ENCODE measurements at places on chromosomes 2 and 18.

GRCh38 chr18:10051877-10052631, 138.2 kb downstream of the VAPA start:
- no peak for DNase-seq

- no peak for DNase-seq
Observed at GRCh38 chr18:29181151-29181901, 1004.4 kb upstream of the CDH2 start.

DNA sequence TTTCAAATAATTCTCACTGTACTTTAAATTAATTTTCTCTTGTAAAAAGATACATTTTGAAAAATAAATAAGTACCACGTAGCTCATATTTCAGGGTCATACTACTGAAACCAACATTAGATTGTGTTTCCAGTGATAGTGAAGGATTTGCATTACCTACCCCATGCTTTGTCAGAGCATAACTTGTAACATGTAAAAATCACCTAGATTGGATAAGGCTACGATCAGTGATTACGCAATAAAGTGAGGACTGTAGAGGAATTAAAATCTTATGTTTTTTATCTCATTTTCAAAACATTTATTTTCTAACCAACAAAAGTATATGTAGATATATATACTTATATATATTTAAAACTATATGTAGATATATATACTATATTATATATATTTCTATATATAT, 89.4 kb upstream of the VRK2 start:
- DNase-seq: no peak

GRCh38 chr2:216787851-216788540, 71.9 kb downstream of the TNP1 start:
- no peak for DNase-seq

- no peak for DNase-seq
Observed at GRCh38 chr18:71115261-71115660, 826.4 kb downstream of the SOCS6 start.

- DNase-seq: peak; percentile 27
Observed at GRCh38 chr2:8310557-8311455, 371.1 kb upstream of the ID2 start.

DNA sequence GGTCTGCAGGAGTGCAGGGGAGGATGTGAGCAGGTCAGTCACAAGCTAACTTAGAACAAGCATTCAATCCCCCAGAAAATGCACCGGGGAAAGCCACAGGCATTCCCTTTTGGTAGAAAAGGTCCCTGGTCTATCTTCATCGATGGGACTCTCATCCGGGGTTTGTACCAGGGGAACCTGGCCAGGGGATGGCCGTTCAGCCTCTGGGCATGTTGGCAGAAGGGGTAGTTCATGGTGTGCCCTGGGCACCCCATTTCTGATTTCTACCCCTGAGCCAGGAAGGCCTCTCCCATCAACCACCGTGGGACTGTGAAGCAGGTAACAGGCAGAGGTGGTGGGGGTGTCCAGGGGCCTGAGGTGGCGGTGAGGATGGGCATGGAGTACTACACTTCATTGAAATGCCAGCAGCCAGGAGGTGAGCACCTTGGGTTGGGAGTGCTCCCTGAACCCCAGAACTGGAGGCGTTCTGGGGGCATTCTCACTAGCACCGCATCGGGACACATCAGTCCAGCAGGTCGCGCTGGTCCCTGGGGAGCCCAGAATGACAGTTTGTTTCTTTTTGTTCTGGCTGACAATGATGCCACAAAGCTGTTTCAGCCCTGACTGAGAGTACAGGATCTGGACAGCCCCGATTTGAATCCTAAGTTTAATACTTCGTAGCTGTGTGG, 172.3 kb downstream of the SMAD7 start:
- no peak for DNase-seq

DNA sequence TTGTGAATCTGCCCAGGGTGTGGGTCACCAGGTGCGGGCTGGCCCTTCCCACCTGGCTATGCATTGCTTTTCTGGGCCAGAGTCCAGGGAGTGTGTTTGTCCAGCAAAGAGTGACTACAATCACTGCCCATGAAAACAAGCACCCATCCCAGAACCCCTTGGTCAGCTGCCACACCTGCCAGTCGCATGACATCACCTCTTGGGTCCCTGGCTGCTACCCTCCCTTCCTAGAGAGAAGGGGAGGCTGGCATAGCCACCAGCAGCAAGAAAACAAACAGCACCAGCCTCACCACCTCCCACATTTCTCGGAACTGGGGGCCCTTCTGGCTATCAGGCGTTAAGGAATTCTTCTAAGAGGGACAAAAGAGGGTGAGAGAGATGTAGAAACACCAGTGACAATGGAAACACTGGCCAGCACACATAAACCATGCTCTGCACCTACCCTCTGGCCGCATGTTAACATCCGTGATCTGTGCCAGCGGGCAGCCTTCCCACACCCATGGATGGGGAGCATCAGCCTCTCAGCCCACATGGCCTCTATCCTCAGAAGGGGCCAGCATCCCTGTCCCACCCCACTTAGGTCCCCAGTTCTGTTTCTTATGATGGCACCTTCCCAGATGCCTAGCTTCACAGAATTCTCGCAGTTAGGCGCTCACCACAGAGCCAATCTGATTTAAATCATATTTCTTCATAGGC, 109.7 kb upstream of the GLI2 start:
- DNase-seq: no peak

DNA sequence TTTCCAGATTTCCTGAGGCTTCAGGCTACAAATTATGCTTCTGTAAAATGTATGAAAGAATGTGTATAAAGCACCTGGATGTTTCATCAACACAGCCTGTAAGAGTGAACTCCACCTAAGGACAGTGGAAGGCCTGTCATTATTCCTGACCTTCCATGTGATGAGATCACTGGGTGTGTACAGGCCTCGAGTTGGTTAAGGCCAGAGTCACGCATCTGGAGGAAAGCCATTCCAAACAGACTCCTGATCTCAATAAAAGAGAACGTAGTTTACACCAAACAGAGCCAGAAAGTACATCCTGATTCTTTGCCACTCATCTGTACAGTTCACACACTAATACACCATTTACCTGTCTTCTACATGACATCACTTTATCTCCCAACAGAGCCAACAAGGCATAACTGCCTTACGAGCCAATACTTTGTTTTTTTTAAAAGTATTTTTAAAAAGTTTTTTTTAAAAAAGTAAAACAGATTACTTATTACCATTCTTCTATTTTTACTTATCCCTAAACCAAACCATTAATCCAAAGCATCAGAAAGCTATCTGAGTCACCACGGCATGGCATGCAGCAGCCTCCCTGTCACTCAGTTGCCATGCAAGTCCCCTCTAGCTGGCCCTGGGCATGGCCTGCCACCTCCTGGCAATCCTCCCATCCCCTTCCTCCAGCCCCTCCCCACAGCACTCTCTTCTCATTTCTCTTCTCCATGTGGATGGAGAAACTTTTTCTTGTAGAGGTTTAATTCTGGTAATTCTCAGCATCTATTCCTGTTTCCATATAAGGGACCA, 78.8 kb upstream of the TFCP2L1 start:
- no peak for DNase-seq

- DNase-seq: no peak
Observed at GRCh38 chr2:75570948-75571729, 10.4 kb upstream of the EVA1A start.

DNA sequence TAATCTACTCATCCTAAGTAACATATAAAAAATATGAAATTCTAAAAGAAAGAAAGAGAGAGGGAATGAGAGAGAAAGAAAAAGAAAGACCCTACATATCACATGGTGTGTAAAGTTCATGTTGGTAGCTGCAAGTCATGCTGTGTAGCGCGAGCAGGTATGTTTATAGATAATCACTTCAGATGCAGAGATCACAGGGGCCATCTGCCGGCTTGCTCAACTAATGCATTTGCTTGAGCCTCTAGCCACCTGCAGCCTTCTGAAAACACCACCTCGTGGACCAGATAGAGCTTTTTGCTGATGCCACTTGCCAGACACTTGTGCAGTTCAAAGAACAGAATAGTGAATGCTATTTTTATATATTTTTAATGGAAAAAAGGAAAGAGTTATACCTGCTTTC, 37.6 kb downstream of the CDH7 start:
- DNase-seq: no peak

DNA sequence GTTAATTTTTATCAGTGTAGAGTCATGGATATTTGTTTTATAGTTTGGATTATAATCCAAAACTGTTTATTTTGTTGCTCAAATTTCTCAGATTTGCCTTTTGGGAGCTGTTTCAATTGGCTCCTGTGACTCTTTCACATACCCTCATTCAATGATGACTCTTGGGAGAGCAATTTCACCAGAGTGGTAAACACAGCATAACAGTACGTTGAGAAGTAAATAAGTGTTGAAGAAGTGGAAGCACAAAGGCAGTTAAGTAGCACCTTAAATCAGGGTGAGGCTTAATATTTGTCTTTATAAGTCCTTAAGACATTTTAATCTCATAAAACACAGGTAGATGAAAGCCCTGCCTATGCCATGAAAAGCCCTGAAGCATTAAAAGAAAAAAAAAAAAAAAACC, 17.1 kb upstream of the SLC39A10 start:
- no peak for DNase-seq

- no peak for DNase-seq
Observed at GRCh38 chr18:41532344-41533086, 422.5 kb upstream of the PIK3C3 start.

DNA sequence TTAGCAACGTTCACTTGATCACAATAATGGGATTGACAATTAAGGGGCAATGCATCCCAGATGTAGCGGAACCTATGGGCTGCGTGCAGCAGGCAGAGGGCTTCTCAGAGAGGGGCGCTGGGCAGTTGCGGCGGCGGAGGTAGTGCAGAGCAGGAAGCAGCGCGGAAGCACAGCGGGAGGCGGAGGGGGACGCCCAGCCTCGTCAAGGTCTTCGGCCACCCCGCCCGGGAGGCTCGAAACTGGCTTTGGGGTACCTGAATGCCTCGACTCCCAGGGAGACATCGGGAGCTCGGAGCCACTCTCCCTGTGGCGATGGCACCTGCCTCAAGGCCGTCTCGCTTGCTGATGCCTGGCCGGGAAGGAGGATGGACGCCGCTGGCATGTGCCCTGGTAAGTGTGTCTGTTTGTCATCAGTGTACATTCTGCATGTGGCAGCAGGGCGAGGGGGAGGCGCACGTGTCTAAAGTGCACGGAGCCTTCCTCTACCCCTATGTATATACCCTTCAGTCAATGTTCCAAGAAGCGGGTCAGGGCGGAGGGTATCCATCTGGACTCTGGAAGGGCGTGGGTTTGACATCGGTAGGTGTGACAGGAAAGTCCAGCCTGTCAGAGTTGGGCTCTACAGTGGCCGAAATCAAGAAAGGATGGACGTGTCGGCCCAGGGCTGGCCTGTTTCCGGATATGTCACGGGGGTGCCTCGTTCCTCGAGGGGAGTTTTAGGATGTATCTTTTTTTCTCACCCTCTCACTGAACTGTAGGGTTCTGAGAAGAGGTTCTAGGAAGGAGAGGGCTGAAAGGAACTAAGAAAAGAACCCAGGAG, 7.5 kb upstream of the SP9 start:
- no peak for DNase-seq

DNA sequence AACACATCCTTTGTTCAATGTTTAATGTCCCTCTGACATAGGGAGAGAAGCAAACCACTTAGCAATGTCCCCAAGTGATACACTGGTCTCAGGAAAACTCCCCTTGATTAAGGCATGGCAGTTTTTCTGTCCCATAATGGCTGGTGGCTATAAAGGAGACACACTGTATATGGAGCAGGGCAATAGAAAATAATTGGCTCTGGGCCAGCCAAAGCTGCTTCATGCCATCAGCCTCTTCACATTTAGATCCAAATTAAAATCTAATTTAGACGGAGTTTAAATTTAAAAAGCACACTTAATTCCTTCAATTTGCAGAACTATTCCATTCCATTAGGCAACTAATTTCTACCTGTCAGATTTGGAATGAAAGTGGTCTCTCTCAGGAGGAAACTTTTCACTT, 638.1 kb downstream of the DSC3 start:
- no peak for DNase-seq

DNA sequence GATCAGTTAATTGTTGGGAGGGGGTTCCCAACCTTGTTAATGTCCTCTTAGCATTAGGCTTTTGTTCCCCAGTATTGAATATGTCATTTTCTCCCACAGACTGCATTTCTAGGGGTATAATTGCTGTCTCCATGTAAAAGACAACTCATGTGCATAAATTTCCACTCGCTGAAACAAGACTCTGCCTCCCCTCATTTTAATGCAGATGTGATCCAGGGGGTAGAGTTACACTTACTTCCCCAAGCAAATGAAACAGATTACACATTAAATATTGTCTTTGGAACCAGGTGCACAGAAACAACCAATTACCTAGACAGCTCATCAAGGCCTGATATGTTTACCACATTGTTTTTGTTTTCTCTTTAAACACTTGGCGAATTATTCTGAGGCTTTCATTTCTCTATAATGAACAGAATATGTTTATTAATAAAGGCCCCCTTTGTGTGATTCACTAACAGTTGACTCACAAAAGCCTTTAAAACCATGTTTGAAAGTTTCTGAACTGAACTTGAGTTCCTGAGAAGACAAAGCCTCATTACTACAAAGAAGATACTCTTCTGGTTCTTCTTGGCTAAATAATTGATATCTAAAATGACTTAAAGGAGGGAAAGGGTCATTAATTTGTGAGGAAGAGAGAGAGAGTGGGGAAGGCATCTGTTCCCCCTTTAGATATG, 15.0 kb upstream of the ACVR1 start:
- no peak for DNase-seq

DNA sequence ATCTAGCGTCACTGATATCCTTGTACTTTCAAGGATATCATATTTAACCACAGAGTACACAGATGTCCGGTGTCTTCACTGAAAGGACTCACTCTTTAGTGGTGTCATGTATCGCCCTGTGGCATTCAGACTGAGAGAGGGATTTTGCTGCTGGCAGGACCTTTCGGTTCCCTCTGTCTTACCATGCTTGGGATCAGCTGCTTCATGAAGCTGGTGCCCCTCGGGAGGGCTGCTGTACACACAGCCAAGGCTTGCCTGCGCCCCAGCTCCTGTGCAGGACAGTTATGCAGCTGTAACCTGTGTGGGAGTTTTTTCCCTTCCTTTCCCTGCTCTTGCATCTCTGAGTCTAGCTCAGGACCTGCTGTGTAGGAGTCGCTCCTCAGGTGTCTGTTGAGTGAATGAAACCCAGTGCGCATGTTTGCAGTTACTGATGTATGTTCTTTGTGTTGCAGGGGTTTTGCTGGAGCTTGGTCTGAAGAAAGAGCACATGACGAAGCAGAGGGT, 64.4 kb downstream of the GREB1 start:
- no peak for DNase-seq

DNA sequence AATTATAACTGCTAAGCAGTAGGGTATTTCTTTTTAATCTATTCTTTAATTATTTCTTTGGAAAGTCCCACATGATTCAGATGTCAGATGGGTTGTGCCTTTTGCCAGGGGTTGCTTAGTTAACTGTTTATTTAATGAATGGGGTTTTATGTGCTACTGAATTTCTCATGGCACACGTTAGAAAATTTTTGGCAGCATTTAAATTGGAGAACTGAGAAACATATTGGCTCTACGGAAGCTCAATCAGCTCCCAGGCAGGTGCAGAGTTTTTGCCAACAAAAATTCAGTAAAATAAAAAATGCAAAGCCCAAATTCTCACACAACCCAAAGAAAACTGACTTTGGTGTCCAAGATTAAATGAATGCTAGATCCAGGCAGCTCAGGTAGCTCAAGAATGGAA, 467.2 kb downstream of the NRXN1 start:
- DNase-seq: no peak
